Bronchial smooth muscle cell (primary cell): ENCODE measurements at places on chromosomes 1 and 21. TPM values are rescaled to one million over a fixed set of nuclear protein-coding genes. Genes with fewer than 3 reads are reported as not detected.

MAP1LC3C gene
- 0.77 and 0.95 TPM in 2 replicates for total RNA-seq

PTAFR gene
- total RNA-seq: under 0.01 TPM in 2 replicates

SEC16B gene
- total RNA-seq: 2.7 and 4.1 TPM in 2 replicates

IL10RB gene
- total RNA-seq: 42.4 and 62.3 TPM in 2 replicates

SV2A gene
- total RNA-seq: 11.8 and 16.0 TPM in 2 replicates

CFAP45 gene
- 0.79 and 1.0 TPM in 2 replicates for total RNA-seq

TLR5 gene
- total RNA-seq: under 0.01 TPM in 1 of 2 replicates, not detected in the other

CD34 gene
- total RNA-seq: 0.16 and 0.34 TPM in 2 replicates

NID1 gene
- 22.4 and 40.4 TPM in 2 replicates for total RNA-seq

BNIPL gene
- 0.16 and 0.26 TPM in 2 replicates for total RNA-seq

NUP210L gene
- total RNA-seq: under 0.01 and 0.17 TPM in 2 replicates

FAM177B gene
- not detected in 2 replicates for total RNA-seq

DDAH1 gene
- 3.5 and 8.2 TPM in 2 replicates for total RNA-seq

KIF17 gene
- total RNA-seq: 0.32 and 0.43 TPM in 2 replicates

NBPF4 gene
- not detected in 2 replicates for total RNA-seq

AMPD1 gene
- not detected in 2 replicates for total RNA-seq

F5 gene
- not detected in 2 replicates for total RNA-seq

OR2T29 gene
- not detected in 2 replicates for total RNA-seq

CFHR4 gene
- total RNA-seq: not detected in 2 replicates
